ELR (cell line): ENCODE measurements at places on chromosomes 13 and 19.

GRCh38 chr19:5623397-5624017 is 624 bp downstream of the SAFB start:
- DNase-seq: peak; percentile 29

- no peak for DNase-seq
Measured at GRCh38 chr19:4510435-4511255, 7.6 kb downstream of the PLIN4 start.

- DNase-seq: no peak
Measured at GRCh38 chr13:110305001-110305400, 2.0 kb downstream of the COL4A1 start.

DNA sequence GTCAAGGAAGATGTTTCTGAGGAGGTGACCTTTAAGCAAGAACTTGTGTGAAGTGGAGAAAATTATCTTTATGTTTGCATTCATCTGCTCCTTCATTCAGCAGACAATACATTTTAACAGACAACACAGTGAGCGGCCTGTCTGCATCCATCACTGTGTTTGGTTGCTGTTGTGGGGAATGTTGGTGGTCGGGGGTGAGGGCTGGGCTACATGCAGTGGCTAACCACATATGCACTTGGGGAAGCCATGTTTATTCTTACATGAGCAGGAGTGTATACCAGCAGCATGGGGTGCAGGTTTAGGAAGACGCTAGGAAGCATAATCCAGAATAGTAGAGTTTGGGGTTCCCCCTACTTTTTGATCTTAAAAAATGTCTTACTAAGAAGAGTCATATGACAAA is 66.4 kb downstream of the DHRS12 start:
- DNase-seq: no peak

- DNase-seq: peak; percentile 94
Measured at GRCh38 chr19:45817010-45817724, 2.1 kb upstream of the RSPH6A start.

DNA sequence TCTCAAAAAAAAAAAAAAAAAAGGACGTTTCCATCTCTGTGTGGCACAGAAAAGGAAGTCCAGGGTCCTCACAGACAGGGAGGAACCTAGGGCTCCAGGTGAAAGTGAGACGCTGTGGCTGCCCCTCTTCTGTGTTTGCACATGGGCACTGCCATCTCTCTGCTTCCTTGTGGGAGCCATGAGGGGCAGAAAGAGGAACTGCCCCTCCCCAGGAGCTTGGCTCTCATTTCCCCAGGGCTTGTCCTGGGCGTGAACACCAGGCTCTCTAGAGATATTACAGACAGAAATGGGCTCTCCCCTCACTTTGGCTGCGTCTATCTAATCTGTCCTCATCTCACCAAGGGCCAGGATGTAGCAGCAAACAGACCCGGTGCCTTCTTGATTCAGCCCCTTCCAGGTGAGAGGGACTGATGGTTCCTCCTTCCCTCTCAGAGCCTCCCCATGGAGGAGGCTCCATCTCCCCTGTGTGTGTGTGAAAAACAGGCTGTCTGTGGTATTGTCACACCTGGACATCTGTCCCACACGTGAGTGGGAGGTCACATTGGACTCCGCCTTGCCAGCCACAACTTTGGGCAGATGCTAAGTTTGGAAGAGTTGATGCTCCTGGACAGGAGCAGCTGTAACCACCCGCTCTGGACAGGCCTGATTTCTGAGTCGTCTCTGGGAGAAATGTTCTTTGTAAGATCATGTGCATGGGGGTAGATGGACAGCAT is 840 bp upstream of the LILRA4 start:
- no peak for DNase-seq

DNA sequence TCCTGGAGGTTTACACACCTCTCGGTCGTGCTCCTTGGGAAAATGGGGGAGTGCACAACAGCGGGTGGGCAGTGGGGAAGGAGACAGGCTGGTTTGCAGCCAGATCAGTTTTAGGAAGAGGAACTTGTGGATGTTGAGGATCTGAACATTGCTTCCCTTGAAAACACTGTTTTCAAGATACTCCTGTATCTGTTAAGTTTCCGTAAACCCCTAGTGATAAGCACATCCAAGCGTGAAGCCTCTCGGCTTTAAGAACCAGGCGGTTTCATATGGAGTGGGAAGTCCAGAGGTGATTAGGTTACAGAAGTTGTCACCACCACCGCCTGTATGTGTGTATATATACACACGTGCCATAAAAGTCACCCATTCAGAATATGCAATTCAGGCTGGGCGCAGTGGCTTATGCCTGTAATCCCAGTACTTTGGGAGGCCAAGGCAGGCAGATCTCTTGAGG is 47.4 kb downstream of the SIPA1L3 start:
- DNase-seq: no peak

GRCh38 chr13:73991884-73992283 is 142.3 kb downstream of the KLF12 start:
- DNase-seq: no peak

GRCh38 chr13:76724421-76724820 is 161.8 kb downstream of the KCTD12 start:
- no peak for DNase-seq

- DNase-seq: no peak
Measured at GRCh38 chr13:80462037-80462436, 121.1 kb upstream of the SPRY2 start.

DNA sequence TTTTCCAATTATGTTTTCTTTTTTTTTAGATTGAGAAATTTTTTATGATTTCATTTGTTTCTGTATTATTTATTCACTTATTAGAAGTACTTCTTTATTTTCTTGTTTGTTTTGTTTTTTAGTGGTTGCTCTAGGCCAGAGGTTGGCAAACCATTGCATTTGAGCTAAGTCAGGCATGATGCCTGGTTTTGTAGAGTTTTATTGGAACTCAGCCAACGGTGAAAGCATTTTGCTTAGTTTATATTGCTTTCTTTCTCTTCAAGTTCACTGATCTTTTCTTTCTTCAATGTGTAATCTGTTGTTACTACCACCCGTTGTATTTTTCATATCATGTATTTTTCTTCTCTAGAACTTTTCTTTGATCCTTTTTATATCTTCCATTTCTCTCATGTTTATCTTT is 19.7 kb downstream of the ZNF567 start:
- no peak for DNase-seq

DNA sequence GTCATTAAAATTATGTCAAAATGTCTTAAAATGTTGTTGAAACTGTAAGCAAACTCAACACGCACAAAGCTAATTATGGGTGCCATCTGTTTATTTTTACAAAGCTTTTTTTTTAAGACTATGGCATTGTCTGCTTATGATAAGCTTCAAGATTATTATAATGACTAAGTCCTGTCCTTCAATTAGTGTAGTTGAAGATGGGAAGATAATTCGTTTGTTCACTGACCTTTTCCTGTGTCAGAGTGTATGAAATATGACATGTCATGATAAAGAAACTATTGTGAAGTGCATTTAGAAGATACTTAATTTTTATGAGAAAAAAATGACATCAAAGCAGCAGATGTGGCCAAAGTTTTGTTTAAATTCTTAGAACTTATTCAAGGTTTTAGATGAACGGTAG is 211.3 kb downstream of the PCCA start:
- DNase-seq: no peak

GRCh38 chr13:98879127-98879520 is 98.7 kb downstream of the DOCK9 start:
- DNase-seq: no peak

- DNase-seq: no peak
Measured at GRCh38 chr19:5257155-5258045, 83.2 kb downstream of the PTPRS start.

DNA sequence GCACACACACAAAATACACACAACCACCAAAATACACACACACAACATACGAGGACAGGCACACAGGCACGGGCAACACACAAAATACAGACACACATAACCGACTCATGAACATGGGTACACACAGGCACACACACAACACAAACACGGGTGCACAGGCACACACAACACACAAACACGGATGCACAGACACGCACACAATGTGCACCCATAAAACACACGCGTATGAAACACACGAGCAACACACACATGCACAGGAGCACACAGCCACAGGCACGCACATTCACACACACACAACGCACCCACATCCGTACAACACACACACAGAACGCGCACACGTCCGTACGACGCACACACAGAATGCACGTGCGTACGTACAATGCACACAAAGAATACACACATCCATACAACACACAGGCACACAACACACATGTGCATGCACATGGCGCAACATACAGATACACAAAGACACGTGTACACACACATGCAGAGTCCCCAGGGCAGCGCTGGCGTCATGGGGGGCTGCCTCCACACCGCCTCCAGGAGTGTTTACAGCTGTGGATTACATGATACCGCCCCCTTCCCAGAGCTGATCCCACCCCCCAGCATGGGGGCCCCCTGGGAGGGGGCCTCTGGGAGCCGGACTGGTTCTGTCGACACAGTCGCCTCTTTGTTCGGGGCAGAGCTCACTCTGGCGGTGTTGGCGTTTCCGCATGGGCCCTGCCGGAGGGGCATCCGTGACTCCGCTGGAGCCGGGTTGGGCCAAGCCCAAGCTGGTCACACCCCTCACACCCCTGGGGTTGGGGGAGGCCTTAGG is 2.9 kb downstream of the SBNO2 start:
- no peak for DNase-seq

DNA sequence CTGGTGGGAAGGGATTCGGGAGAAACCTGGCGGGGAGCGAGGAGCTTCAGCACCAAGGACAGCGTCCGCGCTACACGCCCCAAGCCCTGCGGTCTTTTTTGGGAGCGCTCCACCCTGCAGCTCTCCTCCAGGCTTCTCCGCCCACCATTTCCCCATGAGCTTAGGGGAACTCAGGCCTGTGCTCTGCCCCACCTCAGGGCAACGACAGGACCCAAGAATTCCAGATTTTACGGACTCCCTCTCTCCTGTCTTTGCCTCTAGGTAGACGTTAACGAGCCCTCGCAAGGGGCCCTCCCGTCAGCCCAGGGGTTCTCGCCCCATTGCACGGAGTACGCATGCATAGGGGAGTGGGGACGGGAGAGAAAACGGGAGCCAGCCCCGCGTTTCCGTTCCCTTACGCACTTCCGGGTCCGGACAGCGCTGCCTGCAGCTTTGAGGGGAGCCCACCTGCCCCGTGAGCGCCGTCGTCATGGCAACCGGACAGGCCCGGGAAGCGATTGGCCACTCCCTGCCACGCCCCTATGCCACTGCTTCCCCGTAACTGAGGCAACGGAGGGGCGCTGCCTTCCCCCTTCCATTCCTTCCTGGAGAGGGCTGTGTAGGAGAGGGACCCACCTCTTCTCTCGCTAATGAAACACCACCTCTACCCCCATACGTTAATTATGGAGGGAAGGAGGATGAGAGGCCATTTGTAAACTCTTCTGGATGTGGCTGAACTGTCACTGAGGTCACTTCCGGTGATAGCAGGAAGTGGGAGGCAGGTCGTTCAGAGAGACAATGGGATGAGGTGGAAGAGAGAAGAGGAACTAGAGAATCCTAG is 20.8 kb downstream of the NOVA2 start:
- peak; percentile 52 for DNase-seq

DNA sequence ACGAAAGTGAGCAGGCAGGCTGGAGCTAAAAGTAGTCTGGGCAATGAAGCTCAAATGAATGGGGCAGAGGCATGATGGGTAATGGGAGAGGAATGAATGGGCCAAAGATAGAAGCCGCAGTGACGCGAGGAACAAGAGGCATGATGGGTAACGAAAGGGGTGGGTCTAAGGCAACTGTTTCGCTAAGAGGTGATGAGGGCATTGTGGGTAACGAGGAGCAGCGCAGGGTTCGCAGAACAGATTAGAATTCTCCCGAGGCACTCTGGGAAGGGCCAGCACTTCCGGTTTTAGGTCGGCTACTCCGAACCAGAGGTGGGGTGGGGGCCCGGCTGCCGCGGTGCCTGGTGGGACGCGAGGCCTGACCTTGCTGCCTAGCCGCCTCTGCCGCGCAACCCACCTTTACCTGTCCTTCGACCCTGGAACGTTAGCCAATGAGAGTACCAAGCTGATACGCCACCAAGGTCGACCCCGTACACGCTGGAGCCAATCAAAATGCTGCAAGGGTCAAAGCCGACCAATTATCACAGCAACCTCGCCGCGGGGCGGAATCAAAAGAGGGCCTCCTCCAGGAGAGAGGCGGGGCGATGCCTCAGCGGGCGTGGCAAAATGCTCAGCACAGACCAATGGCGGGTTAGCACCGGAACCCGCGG is 563 bp upstream of the TOMM40 start:
- peak; percentile 100 for DNase-seq

DNA sequence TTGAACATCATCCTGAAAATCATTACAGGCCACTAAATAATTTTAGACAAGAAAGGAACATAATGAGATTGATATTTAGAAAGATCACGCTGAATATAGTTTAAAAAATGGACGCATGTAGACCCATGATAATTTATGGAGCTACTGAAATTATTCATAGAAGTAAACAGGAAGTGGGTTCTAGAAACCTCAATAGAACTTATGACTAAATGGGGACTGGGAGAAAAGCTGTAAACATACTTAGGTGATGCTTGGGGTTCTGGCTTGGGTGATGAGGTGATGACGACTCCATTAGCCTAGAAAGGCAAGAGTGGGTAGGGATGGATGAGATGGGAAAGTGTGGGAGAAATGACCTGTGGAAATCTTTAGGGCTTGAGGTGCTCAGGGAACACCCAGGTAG is 484.0 kb downstream of the MYO16 start:
- DNase-seq: peak; percentile 53

- DNase-seq: no peak
Measured at GRCh38 chr13:78476910-78477309, 126.4 kb downstream of the POU4F1 start.

DNA sequence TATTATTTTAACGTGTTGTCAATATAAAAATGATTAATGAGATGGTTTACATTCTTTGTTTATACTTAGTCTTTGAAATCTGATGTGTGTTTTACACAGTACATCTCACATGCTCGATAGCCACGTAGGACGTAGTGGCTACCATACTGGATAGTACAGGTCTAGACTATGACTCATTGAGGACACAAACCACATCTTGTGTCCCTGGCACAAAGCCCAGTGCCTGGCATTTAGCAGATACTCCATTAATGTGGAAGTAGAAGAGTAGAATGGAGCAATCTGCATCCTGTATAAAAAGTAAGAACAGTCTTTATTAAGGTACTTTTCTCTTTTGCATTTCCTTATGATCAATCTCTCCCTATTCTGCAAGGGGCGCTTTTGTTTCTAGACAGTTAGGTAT is 49.0 kb upstream of the FRY start:
- peak; percentile 81 for DNase-seq

DNA sequence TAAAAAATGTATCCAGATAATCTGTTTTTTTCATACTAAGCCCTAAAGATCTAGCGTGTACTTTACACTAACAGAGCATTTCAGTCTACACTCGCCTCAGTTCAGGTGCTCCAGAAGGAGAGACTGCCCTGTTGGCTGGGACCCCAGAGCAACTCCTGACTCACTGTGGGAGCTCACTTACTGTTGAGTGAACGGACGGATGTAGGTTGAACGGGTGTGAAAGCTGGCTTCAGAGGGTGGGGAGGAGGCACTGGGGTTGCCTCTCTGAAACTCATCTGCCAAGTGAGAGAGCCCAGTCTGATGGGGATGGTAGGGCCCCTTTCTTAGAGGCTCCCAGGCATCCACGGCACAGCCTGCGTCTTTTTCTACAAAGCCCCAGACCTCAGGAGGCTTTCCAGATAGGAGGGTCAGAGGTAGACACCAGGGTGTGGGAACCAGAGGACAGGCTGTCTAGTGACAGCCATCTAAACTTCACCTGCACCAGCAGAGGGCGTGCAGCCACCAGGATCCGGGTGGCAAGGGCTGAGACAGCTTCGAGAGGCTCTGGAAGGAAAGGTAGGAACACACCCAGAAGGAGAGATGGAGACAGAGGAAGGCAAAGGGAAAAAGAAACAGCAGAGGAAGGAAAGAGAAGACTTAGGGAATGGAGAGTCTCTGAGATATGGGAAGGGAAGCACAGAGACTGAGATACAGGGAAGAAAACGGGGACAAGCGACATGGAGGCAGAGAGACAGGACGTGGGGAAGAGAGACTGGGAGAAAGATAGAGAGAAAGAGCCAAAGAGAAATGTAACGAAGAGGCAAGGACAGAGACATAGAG is 3.7 kb downstream of the KASH5 start:
- DNase-seq: peak; percentile 75
